DND-41 (cell line): ENCODE measurements at places on chromosomes 2 and 18.

GRCh38 chr2:218991674-218992168 is 1.5 kb downstream of the CRYBA2 start:
- H3K27me3 ChIP-seq: peaks cover 45% of the 10 kb centered on the region
- no peaks in the 10 kb centered on the region for H3K4me1 ChIP-seq
- no peaks in the 10 kb centered on the region for H3K36me3 ChIP-seq
- DNase-seq: no peak
- H3K27ac ChIP-seq: no peak overlapping the region

GRCh38 chr2:197198890-197199289 is 111.7 kb downstream of the ANKRD44 start:
- H3K36me3 ChIP-seq: no peaks in the 10 kb centered on the region
- H3K4me1 ChIP-seq: peaks cover 69% of the 10 kb centered on the region
- peak overlapping the region; percentile 12; the same call in 1 of the 2 replicates for H3K4me3 ChIP-seq

DNA sequence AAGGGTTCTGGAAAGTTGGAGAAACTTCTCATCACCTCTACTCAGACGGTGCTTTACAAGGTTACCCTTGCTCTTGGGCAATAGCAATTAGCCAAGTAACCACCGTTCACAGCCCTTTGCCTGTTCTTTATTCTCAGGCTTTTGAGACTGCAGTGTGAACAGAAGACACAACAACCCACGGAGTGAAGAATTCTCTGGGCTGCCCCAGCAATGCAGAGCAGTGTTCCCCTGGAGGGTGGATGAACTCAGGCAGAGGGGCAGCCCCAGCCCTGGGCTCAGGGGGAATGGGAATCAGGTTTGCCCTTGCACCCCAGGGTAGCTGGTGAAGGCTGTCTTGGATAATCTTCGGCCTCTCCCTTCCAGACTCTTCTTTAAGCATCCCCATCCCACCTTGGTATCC is 69.1 kb downstream of the MCFD2 start:
- no peak overlapping the region for H3K27ac ChIP-seq
- no peak overlapping the region for H3K4me3 ChIP-seq
- H3K4me1 ChIP-seq: no peaks in the 10 kb centered on the region
- DNase-seq: no peak
- H3K27me3 ChIP-seq: peaks cover 27% of the 10 kb centered on the region

DNA sequence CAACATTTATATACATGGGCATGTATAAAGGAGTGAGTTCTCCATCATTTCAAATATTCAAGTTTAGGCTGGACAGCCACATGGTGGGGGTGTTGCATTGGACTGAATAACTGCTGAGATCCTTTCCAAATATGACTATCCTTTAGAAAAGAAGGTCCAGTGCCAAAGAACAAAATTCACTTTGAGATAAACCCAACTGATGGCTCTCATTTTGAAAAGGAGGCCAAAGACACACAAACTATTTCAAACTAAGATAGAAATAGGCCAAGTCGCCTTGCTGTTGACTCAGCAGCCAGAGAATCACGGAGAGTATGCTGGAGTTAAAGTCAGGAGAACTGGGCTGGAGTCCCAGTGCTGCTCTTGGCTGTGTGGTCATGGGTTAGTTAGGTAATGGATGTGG is 204.5 kb upstream of the LRATD1 start:
- H3K27ac ChIP-seq: no peak overlapping the region
- no peaks in the 10 kb centered on the region for H3K4me1 ChIP-seq
- DNase-seq: no peak
- no peaks in the 10 kb centered on the region for H3K27me3 ChIP-seq
- no peak overlapping the region for H3K4me3 ChIP-seq

DNA sequence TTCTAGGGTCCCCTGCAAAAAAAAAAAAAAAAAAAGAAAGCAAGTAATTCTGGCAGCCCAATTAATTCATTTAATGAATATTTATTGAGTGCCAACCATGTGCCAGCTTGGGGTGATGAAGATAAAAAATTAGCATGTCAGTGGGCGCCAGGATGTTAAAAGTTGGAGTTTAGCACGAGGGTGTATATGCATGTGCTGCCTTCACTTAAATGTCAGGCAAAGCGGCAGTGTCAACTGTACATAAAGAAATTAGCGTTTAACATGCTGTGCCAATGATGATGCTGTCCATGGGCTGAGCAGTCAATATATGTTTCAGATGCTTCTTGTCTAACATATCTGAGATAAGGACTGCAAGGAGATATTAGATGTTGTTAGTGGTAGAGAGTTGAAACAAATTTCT is 49.5 kb downstream of the ASAP2 start:
- no peak overlapping the region for H3K4me3 ChIP-seq
- no peak overlapping the region for H3K27ac ChIP-seq
- H3K27me3 ChIP-seq: no peaks in the 10 kb centered on the region
- no peaks in the 10 kb centered on the region for H3K36me3 ChIP-seq
- H3K4me1 ChIP-seq: peaks cover 23% of the 10 kb centered on the region

- H3K27me3 ChIP-seq: no peaks in the 10 kb centered on the region
- H3K36me3 ChIP-seq: peaks cover 25% of the 10 kb centered on the region
- H3K4me3 ChIP-seq: no peak overlapping the region
- H3K4me1 ChIP-seq: peaks cover 2% of the 10 kb centered on the region
- no peak overlapping the region for H3K27ac ChIP-seq
These were observed 24.6 kb downstream of the RTP5 start for GRCh38 chr2:241894056-241894641.

DNA sequence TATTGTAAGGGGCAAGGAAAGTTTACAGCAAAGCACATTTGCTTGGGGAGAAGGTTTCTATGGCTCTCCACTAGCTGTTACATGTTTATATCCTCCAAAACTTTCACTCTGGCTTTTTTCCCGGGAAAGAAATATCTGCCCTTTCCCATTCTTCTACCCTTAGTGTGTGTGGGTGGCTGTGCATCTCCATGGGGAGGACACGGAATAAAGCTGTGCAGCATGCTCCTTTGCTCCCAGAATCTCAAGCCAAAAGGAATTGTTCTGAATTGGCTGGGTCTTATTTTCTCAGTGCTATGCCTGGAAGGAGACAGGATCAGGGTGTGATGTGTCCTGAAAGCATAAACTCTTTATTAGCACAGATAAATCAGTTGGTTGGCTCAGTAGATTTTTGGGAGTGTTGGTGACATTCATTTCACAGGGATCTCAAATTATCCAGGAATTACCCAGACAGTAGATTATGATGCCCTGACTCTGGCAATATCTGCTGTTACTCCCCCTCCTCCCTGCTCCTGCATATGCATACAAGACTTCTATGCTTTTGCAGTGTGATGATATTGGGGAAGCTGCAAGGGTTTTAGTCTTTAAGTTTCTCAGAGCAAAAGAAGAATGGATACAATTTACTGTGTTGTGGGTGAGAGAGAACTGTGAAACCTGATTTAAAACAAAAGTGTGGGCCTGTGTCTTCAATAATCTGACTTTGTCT is 63.1 kb downstream of the PARD3B start:
- no peaks in the 10 kb centered on the region for H3K4me1 ChIP-seq
- no peak overlapping the region for H3K27ac ChIP-seq
- DNase-seq: no peak

GRCh38 chr18:76658627-76659026 is 163.6 kb upstream of the ZNF516 start:
- H3K36me3 ChIP-seq: no peaks in the 10 kb centered on the region
- H3K27me3 ChIP-seq: peaks cover 5% of the 10 kb centered on the region
- no peak overlapping the region for H3K4me3 ChIP-seq
- peaks cover 20% of the 10 kb centered on the region for H3K4me1 ChIP-seq
- DNase-seq: peak; percentile 67
- H3K27ac ChIP-seq: no peak overlapping the region

- H3K36me3 ChIP-seq: no peaks in the 10 kb centered on the region
- no peak overlapping the region for H3K27ac ChIP-seq
- no peaks in the 10 kb centered on the region for H3K4me1 ChIP-seq
- no peak for DNase-seq
- peaks cover 15% of the 10 kb centered on the region for H3K27me3 ChIP-seq
- no peak overlapping the region for H3K4me3 ChIP-seq
These were observed 44.4 kb downstream of the SPATS2L start for GRCh38 chr2:200350850-200351285.

DNA sequence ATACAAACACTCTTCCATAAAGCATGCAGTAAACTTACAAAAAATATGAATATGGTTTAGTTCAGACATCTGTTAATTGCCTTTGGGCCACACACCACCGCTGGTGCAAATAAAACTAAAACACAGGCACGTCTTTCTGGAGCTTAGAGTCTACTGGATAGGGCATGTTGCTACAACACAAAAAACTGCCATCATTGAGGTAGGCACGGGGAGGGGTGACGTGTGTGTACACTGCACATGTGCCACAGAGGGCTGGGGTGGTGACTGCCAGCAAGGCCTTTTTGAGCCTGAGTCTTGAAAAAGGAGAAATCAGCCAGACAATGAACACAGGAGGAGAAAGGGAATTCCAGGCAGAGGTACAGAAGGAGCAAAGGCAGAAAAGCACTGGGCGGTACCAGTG is 5.1 kb downstream of the SERPINE2 start:
- no peaks in the 10 kb centered on the region for H3K36me3 ChIP-seq
- no peak for DNase-seq
- H3K27me3 ChIP-seq: peaks cover 34% of the 10 kb centered on the region

DNA sequence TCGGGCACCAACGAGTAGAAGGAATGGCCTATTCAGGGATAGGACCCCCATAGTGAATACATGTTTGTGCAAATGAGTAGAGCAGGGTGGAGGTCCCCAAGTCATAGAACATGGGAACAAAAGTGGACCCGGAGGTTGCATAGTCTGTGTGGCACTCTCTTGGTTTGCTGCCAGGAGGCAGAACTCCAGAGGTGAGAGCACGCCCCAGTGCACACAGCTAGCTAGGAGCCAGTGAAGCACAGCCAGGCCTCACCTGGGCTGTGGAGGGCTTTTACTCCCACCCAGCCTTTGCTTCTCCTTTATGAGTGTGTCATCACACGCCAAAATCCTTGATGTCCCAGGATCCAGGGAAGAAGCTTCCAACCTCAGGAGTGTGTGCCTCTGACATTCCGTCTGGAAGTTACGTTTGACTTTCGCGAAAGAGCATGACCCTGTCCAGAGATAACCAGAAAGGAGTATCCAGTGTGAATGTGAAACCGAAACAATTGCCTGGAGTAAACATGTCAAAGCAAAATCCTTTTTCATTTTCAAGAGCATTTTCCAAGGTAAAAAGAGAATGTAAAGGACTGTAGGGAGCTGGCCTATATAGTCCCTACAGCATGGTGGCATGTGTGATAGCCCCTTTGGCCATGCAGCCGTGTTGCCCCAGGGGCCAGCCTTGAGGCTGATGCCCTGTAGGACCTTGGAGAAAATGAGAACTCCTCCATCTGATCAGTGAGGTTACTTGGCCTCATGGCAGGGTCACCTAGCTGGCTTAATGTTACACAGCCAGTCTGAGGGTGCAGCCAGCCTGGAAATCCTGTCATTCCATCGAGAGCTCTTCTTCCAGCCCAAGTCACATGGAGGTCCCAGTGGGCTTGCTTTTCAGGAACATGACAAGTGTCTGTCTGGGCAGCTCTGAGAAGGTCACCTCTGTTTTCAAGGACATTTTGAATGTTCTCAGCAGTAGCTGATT is 8.8 kb downstream of the TRIB2 start:
- no peaks in the 10 kb centered on the region for H3K27me3 ChIP-seq
- H3K4me3 ChIP-seq: no peak overlapping the region
- H3K27ac ChIP-seq: peak overlapping the region; percentile 49
- H3K4me1 ChIP-seq: peaks cover 75% of the 10 kb centered on the region
- peaks cover 81% of the 10 kb centered on the region for H3K36me3 ChIP-seq

DNA sequence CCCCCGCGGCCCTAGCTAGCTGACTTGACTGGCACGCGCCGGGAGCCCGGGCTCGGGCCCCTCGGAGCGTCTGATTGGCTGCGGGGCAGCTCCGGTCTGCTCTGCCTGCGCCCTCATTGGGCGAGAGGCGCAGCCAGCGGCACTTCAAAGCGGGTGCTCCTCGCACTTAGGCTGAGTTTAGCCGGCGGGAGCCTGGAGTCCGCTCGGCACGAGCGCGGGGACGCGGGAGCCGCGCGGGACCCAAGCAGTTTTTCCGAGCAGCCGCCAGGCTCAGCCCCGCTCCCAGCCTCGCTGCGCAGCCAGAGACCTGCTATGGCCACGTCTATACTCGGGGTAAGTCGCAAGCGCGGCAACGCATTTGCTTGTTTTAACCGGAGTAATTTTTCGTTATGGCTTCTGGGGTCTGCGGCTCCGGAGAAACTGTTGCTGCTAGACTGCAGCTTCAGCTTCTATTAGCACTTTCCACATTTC is at the start of gene SP9:
TSS of gene SP9 (plus strand) at position 174 of the 471 bp plus-strand sequence. CDS start at position 313, 139 bp downstream.
- H3K4me1 ChIP-seq: peaks cover 13% of the 10 kb centered on the region; the same call in 1 of the 2 replicates
- no peak for DNase-seq
- H3K27ac ChIP-seq: no peak within 1 kb of the TSS
- no peaks in the 10 kb centered on the region for H3K36me3 ChIP-seq
- H3K4me3 ChIP-seq: no peak within 1 kb of the TSS

GRCh38 chr2:67208887-67209500 is 188.1 kb upstream of the ETAA1 start:
- H3K27ac ChIP-seq: no peak overlapping the region
- H3K4me3 ChIP-seq: no peak overlapping the region
- H3K27me3 ChIP-seq: peaks cover 4% of the 10 kb centered on the region
- no peaks in the 10 kb centered on the region for H3K4me1 ChIP-seq
- H3K36me3 ChIP-seq: no peaks in the 10 kb centered on the region
- no peak for DNase-seq

GRCh38 chr2:108226564-108226963 is 13.2 kb upstream of the SULT1C3 start:
- no peaks in the 10 kb centered on the region for H3K27me3 ChIP-seq
- no peak for DNase-seq
- no peaks in the 10 kb centered on the region for H3K36me3 ChIP-seq

DNA sequence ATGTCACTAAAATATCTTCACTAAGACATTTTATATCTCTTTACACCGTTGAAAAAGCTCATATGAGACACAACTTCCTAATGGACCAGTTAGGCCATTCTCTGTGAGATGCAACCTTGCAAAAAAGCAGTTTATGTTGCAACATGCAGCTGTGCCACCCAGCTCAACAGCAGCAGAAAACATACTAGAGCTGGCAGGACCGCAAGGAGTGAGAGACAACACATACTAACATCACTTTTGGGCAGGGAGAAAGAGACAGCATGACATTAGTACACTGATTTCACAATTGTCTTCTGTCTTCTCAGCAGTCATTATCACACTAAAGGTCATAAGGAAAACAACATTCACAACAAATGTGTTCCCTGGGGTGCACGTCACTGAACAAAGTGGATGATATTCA is 122.9 kb downstream of the EPB41L3 start:
- H3K27me3 ChIP-seq: peaks cover 4% of the 10 kb centered on the region
- no peak overlapping the region for H3K4me3 ChIP-seq
- H3K27ac ChIP-seq: no peak overlapping the region
- no peaks in the 10 kb centered on the region for H3K4me1 ChIP-seq
- no peaks in the 10 kb centered on the region for H3K36me3 ChIP-seq
- DNase-seq: no peak

- no peaks in the 10 kb centered on the region for H3K4me1 ChIP-seq
- DNase-seq: no peak
- no peaks in the 10 kb centered on the region for H3K36me3 ChIP-seq
- H3K27ac ChIP-seq: no peak overlapping the region
- no peaks in the 10 kb centered on the region for H3K27me3 ChIP-seq
These were observed 234.9 kb upstream of the RASGRP3 start for GRCh38 chr2:33241581-33241980.

DNA sequence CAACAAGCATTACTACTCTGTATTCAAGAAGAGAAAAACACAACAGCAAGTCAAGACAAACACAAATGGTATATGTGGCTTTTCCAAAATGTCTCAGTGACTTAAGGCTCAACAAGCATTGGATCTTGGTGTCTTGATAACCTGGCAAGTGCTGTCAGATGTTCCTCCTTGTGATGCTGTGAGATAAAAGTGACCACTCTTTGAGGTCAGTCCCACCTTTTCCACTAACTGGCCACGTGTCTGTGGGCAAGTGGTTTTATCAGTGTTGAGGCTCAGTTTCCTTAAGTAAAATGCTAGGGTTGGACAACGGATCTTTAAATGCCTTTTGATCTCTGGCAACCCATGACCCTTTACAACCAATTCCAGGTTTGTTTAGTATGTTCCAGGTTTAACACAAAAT is 98.7 kb downstream of the BCL2 start:
- H3K27me3 ChIP-seq: no peaks in the 10 kb centered on the region
- peaks cover 12% of the 10 kb centered on the region for H3K36me3 ChIP-seq
- no peak overlapping the region for H3K27ac ChIP-seq
- H3K4me1 ChIP-seq: peaks cover 31% of the 10 kb centered on the region
